Stimulated activated CD4-positive, alpha-beta T cell treated with anti-CD3 and anti-CD28 coated beads, TNF-alpha, amount 100 ng/mL, for 1 hour (primary cell): ENCODE measurements at places on chromosomes 6 and 20.

DNA sequence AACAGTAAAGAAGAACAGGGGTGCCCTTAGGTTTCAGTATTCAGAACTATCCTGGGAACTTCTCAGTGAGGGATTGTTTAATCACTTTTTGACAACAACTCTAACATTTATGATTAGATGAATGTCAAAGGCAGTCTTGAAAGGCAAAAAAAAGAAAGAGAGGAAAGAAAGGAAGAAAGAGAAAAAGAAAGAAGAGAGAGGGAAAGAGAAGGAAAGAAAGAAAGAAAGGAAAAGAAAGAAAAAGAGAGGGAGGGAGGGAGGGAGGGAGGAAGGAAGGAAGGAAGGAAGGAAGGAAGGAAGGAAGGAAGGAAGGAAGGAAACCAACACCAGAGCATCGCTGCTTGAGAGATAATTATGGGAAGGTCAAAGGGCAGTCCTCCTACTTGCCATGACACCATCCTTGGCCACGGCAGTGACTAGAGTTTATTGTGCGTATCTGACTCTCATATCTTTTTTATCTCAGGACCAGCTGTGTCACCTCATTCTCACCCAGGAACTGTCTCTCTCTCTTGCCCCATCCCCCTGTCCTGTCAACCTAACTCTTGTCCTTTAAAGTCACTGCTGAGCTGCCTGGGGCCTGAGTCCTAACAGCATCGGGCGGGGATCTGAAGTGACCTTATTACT is 96.8 kb upstream of the ATXN1 start:
- no peak for DNase-seq

GRCh38 chr6:80263585-80263984 is 157.1 kb downstream of the BCKDHB start:
- no peak for DNase-seq

GRCh38 chr20:63978319-63979228 is 868 bp downstream of the SAMD10 start:
- no peak for DNase-seq

GRCh38 chr6:9083108-9083507 is 647.8 kb upstream of the SLC35B3 start:
- DNase-seq, result no peak

DNA sequence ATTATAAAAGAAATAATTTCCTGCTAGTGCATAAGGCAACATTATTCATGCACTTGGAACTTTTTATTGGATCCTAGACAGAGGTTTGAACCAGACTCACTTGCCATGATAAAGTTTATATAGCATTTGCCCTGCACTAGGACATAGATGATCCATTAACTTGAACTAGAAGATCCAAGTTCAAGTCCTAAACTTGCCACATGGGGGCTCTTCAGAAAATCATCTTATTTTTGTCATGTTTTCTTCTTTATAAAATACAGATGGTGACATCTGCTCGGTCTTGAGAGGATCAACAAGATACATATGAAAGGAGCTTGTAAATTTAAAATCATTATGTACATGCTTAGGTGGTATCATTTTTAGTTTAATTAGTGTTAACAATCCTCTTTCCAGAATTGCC is 94.5 kb downstream of the SIM1 start:
- DNase-seq, result no peak

- no peak for DNase-seq
Measured at GRCh38 chr6:42449917-42450476, 1.7 kb downstream of the TRERF1 start.

DNA sequence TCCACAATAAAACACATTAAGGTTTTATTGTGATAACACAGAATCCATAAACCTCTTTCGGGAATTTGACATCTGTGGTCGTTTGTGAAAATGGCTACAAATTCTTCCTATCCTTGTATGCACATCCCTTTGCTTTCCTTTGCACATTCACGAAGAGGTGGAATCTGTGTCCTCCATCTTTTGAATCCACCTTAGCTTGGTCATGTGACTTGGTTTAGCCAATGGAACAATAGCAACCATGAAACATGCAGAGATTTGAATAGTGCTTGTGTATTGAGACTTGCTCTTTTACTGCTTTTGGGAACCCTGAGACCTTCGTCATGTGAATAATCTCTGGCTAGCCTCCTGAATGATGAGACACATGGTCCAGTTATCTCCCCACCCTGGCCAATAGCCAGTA is 49.7 kb upstream of the NOP56 start:
- no peak for DNase-seq

DNA sequence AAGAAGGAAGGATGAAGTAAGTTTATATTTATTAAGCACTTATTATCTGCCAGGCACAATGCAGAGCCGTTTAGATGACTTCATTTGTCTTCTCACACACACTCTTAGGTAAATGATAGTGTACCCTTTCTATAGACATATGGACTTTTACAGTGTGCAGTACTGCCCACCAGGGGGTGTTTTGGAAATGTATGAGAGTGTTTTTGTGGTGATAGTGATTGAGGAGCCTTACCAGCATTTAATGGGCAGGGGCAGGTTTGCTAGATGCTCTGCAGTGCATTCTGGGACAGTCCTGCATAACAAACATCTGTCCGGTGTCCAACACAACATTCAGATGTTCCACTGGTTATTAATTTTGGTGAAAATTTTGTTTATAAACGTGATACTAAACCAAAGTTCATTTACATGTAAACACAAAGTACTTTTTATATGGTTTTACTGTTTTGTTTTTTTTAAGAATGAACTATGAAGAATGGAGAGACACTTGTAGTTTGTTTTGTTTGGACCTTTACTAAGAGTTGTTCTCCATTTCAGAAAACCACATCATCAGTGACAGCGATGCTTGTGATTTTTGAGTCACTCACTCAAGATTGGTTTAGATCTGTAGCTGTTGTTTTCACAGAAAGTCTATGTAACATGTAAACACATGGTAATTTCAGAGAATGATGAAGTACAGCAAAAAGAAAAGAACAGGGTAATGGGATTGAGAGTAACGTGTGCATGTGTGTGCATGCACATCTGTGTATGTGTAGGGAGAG is 19.9 kb downstream of the KCNS1 start:
- no peak for DNase-seq

GRCh38 chr20:10074513-10074912 is 39.7 kb downstream of the ANKEF1 start:
- no peak for DNase-seq

- DNase-seq, result no peak
Measured at GRCh38 chr6:45647341-45648261, 269.9 kb upstream of the SUPT3H start.

GRCh38 chr6:144334150-144334708 is 49.1 kb downstream of the UTRN start:
- DNase-seq, result peak; percentile 22

DNA sequence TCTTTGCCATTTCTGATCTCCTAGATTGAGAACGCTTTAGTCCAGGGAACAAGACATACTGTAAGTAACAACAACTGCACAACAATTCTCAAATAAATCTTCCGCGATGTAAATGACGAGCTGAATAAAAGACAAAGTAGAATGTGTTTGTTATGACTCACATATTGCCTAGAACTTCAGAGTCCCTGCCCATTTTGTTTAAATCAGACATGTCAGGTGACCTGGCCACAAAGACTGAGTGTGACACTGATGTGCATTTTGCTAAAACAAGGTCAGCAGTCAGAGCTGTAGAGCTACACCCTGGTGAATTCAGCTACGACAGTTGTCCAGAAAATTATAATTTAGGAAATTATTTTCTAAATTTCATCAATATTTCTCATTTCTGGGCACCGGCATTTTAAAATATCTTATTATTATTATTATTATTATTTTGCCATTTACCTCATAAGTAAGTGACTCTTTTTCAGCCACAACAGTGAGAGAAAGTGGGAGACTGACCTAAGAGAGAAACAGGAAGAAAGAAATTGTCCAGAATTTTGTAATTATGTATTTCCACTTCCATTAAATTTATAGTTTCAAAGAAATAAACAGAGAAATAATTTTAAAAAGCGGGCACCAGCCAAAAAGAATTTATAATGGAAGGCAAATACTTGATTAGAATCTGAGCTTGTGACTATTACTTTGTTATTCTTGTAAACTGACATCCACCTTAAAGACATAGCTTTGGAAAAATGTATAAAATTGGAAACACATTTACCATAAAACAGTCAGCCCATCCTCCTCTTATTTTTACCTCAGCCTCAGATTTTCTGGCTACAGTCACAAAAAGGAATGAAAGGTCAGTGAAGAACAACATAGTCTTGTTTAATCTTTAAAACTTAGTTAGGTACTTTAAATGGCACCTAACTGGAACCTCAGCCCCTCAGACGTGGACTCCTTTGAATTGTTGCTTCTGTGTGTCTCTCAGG is 157.0 kb upstream of the CITED2 start:
- DNase-seq, result peak; percentile 17

GRCh38 chr6:157811476-157812173 is 11.4 kb upstream of the SNX9 start:
- DNase-seq, result no peak

- no peak for DNase-seq
Measured at GRCh38 chr6:5205035-5205507, 55.7 kb downstream of the LYRM4 start.

DNA sequence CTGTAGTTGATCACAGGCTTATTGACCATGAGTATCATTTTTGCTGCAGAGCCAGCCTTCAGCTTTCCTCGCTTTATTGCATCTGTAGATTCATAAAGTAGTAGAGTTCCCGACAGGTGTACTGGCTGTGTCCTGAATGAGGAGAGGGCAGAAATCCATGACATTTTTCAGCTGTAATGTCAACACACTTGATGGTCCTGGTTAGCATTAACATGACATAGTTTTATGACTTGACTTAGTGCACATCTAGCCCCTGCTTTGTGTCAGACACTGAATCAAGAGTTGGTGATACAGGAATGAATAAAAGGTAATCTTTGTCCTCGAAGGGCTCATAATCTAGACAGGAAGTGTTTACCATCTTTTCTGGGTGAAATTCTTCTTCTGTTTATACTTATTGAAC is 55.0 kb downstream of the AIG1 start:
- DNase-seq, result no peak

GRCh38 chr20:50313827-50314677 is 123.4 kb downstream of the CEBPB start:
- no peak for DNase-seq

- DNase-seq, result no peak
Measured at GRCh38 chr20:51036226-51036625, 13.3 kb upstream of the KCNG1 start.

DNA sequence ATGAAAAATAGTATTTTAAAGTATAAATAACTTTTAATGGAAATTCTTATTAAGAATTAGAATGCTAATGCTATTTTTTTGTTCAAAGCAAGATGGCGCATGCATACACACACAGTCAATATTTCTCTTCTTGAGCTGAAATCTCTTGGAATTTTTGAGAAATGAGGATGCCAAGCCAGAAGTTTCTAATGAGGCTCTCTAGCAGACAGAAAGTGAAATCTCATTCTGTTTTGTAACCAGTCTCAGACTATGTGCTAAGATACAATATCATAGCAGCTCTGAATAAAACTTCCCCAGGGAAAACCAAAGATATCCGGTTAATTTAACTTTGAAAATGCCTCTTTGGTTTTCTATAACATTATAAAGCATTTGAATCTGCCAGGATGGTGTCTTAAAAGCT is 97.2 kb upstream of the HDAC2 start:
- DNase-seq, result no peak

DNA sequence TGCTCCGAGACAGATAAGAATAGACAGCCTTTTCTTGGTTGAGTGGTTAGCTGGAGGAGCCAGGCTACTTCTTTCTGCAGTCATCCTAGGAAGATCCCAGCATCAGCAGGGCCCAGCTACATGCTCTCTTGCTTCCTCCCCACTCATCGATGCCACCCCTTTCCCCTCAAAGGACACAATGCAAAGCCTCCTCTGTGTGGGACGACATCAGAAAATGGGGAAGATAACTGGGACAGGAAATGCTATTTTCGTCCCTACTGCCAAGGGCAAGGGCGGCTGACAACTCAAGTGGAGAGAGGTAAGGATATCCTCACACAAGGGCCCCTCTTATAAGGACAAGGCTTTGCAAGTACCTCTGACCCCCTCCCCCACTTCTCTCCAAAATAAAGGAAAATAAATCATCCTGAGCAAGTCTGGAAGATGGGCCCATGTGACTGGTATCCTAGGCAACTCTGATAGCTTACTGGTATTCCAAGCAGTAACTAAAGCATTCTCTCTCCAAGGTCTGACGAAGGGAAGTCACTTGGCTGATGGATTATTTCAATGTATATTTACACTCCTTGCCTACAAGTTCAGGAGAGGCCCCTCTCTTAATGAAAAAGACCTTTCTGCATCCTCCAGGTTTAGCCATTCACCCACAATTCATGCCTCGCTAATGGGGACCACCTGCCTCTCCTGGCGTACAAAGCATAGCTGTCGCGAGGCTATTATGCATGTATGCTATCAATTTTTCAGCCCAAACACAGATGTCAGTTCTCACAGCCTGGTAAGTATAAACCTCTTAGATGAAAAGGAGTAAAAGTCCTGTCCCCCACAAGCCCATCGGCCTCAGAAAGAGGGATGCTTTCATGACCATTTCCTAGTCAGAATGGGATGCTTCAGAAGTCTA is 11.3 kb downstream of the ELMO2 start:
- DNase-seq, result no peak

DNA sequence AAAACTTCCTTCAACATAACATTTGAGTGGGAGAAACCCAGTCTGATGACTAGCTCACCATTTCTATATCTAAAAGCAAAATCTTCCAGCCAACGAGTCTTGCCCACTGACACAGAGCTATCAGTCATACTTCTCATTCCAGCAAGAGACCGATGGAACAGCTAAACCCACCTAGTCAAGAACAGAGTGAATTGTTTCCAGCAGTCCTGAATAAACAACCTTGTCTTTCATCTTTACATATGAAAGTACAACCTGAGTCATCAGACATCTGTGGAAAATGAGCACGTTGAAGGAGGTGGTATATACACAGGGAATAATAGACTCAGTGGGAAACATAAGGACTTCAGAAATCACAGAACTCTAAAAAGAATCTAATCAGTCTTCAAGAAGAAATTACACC is 23.8 kb downstream of the NRSN1 start:
- DNase-seq, result no peak

- DNase-seq, result no peak
Measured at GRCh38 chr20:25534845-25535244, 50.5 kb downstream of the NINL start.
